ENCODE measurements at places on chromosomes 12 and 14. TPM values are rescaled to one million over a fixed set of nuclear protein-coding genes. Genes with fewer than 3 reads are reported as not detected.
A peak's percentile ranks its signal among the peaks of the same experiment; 100 is the strongest.

DNA sequence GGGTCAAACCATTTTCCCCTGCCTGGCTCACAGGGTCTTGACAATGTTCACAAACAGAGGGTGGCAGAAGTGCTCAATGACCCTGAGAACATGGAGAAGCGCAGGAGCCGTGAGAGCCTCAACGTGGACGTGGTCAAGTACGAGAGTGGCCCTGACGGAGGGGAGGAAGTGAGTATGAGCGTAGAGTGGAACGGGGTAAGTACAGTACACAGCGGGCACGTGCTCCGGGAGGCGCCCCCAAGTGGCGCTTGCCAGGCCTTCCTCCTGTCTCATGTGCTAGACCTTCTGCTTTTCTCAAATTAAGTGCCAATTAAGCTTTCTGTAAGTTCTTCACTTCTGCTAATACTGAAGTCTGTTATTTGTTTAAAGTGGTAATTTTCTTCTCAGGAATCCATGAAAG lies 35.9 kb downstream of the XRCC3 start:
- peaks cover 87% of the 10 kb centered on the region for H3K36me3 ChIP-seq
- peaks cover 14% of the 10 kb centered on the region for H3K4me1 ChIP-seq
- H3K27ac ChIP-seq = peak overlapping the region; percentile 52
- H3K27me3 ChIP-seq = no peaks in the 10 kb centered on the region
- H3K4me3 ChIP-seq = no peak overlapping the region
- DNase-seq = no peak

GRCh38 chr12:30999723-31000122 lies 73.2 kb downstream of the TSPAN11 start:
- no peaks in the 10 kb centered on the region for H3K27me3 ChIP-seq
- H3K4me1 ChIP-seq = no peaks in the 10 kb centered on the region
- no peak overlapping the region for H3K4me3 ChIP-seq
- no peak overlapping the region for H3K27ac ChIP-seq

DNA sequence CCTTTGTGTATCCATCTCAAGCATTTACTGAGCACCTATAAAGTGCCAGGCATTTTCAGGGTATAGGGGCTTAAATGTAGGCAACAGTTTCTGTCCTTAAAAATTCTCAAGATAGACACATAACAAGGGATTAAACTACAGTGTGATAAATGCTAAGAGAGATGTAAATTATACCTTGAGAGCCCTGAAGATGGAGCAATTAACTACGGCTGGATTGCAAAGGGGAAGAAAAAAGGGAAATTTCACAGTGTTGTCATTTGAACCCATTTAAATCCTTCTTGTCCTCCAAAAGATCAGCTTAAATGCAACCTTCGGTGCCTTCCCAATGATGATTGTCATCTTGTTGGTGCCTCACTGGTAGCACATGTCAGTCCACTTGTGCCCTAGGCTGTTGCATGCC lies 11.5 kb upstream of the IL26 start:
- peaks cover 20% of the 10 kb centered on the region for H3K4me1 ChIP-seq
- no peak for DNase-seq
- no peak overlapping the region for H3K27ac ChIP-seq
- no peaks in the 10 kb centered on the region for H3K36me3 ChIP-seq
- H3K4me3 ChIP-seq = peak overlapping the region; percentile 60
- no peaks in the 10 kb centered on the region for H3K27me3 ChIP-seq

- no peaks in the 10 kb centered on the region for H3K4me1 ChIP-seq
- H3K4me3 ChIP-seq = no peak overlapping the region
- DNase-seq = no peak
- no peaks in the 10 kb centered on the region for H3K36me3 ChIP-seq
These were observed 283.4 kb upstream of the ATP2B1 start for GRCh38 chr12:89991807-89992590.

- no peaks in the 10 kb centered on the region for H3K4me1 ChIP-seq
- no peak overlapping the region for H3K27ac ChIP-seq
- H3K4me3 ChIP-seq = no peak overlapping the region
- no peaks in the 10 kb centered on the region for H3K27me3 ChIP-seq
- no peak for DNase-seq
- H3K36me3 ChIP-seq = no peaks in the 10 kb centered on the region
These were observed 9.4 kb downstream of the ASPG start for GRCh38 chr14:104094709-104095425.

GRCh38 chr14:67911562-67911961 lies 92.0 kb downstream of the RAD51B start:
- no peak overlapping the region for H3K27ac ChIP-seq
- H3K4me3 ChIP-seq = no peak overlapping the region
- H3K36me3 ChIP-seq = no peaks in the 10 kb centered on the region
- H3K4me1 ChIP-seq = no peaks in the 10 kb centered on the region
- no peak for DNase-seq
- H3K27me3 ChIP-seq = no peaks in the 10 kb centered on the region

DNA sequence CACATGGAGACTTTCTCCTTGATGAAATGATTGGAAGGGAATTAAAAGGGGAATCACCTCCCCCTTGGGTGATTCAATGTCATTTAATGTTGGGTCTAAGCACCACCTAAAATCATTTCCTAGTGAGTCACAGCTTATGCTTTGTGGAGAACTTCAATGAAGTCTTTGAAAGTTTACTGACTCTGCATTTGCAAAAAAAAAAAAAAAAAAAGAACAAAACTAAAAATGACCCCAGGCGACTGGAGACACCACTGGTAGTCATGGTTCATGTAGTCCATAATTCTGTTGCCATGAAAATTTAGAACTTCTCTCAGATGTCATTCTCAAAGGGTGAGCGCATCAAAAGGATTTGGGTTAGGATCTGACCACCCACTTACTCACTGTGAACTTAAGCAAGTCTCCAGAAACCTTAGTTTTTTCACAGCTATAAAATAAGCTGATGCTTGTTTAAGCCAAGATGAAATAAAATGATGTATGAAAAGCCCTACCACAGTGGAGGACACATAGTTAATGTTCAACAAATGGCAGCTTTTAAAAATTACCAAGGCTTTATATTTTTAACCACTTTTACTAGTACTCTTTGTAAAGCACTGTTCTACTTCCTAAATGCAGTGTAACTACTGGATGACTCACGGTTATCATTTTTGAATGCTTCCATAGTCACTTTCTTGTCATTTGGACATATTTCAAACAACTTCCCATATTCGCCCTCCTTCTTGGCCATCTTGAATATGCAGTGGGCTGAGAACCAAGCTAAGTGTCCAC lies 18.1 kb upstream of the KSR2 start:
- no peak overlapping the region for H3K4me3 ChIP-seq
- H3K27ac ChIP-seq = no peak overlapping the region
- H3K36me3 ChIP-seq = no peaks in the 10 kb centered on the region
- DNase-seq = no peak

DNA sequence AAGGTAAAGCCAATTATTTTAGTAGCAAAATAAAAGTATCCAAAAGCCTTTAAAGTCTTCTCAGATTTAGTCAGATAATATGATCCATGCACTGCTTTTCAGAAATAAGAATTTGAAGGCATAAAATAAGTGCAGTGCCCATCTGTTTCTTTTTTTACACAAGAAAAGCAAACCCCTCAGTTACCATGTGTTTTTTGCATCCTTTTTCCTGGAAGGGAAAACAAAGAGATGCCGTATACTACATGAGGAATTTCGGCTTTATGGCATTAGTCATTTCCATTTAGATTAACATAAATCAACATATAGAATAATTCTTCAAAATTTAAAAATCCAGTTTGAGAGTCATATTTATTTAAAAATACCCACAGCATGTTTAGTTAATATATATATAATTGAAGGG lies 70.0 kb upstream of the GNPNAT1 start:
- H3K4me1 ChIP-seq = no peaks in the 10 kb centered on the region
- DNase-seq = no peak
- no peaks in the 10 kb centered on the region for H3K27me3 ChIP-seq
- H3K27ac ChIP-seq = no peak overlapping the region
- H3K36me3 ChIP-seq = peaks cover 31% of the 10 kb centered on the region
- no peak overlapping the region for H3K4me3 ChIP-seq

GRCh38 chr12:50581226-50582184 lies 76.7 kb downstream of the DIP2B start:
- H3K4me3 ChIP-seq = no peak overlapping the region
- no peaks in the 10 kb centered on the region for H3K36me3 ChIP-seq
- DNase-seq = no peak
- H3K27ac ChIP-seq = no peak overlapping the region
- peaks cover 10% of the 10 kb centered on the region for H3K4me1 ChIP-seq

- DNase-seq = no peak
- no peaks in the 10 kb centered on the region for H3K36me3 ChIP-seq
- no peaks in the 10 kb centered on the region for H3K4me1 ChIP-seq
- no peak overlapping the region for H3K4me3 ChIP-seq
- no peak overlapping the region for H3K27ac ChIP-seq
- no peaks in the 10 kb centered on the region for H3K27me3 ChIP-seq
These were observed 4.2 kb upstream of the CLEC4C start for GRCh38 chr12:7751394-7751793.

- no peak overlapping the region for H3K27ac ChIP-seq
- DNase-seq = no peak
- H3K4me3 ChIP-seq = no peak overlapping the region
- no peaks in the 10 kb centered on the region for H3K4me1 ChIP-seq
These were observed 418.0 kb downstream of the RGS6 start for GRCh38 chr14:72350215-72350614.

- no peaks in the 10 kb centered on the region for H3K36me3 ChIP-seq
- no peak overlapping the region for H3K27ac ChIP-seq
- DNase-seq = no peak
- H3K27me3 ChIP-seq = no peaks in the 10 kb centered on the region
These were observed 768 bp downstream of the DBX2 start for GRCh38 chr12:45049912-45050750.

GRCh38 chr12:31600252-31600651 lies 9.3 kb upstream of the DENND5B start:
- no peak for DNase-seq
- no peak overlapping the region for H3K4me3 ChIP-seq
- H3K36me3 ChIP-seq = no peaks in the 10 kb centered on the region
- no peaks in the 10 kb centered on the region for H3K27me3 ChIP-seq

- no peak overlapping the region for H3K4me3 ChIP-seq
- no peak overlapping the region for H3K27ac ChIP-seq
- no peaks in the 10 kb centered on the region for H3K27me3 ChIP-seq
- no peak for DNase-seq
- H3K4me1 ChIP-seq = no peaks in the 10 kb centered on the region
These were observed 56.0 kb downstream of the CLMN start for GRCh38 chr14:95263527-95264231.

DNA sequence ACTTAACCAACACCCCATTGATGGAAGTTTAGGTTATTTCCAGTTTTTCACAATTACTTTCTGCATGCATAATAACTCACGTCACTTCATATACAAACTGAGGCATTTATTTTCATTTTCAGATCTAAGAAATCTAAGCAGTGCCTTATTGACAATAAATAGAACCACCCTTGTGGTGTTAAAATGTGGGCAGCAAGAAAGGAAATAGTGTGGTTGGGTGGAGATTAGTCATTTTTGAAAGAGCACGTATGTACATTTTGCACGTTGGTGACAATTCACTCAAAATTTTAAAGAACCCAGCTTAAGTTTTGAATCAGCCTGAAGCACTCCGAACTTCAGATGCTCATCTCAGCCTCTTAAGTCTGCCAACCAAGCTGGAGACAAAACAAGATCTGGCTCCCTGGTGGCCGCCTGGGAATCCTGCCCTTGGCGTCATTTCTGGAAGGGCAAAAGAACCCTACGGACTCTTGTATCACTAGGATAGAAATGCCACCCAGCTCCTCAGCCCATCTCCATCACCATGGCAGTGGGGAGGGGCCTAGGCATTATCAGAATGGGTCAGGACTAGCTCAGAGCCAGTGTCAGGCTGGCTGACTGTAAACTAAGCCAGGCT lies 89.5 kb upstream of the BCL2L14 start:
- H3K27ac ChIP-seq = no peak overlapping the region
- H3K27me3 ChIP-seq = no peaks in the 10 kb centered on the region
- no peak overlapping the region for H3K4me3 ChIP-seq
- peaks cover 3% of the 10 kb centered on the region for H3K4me1 ChIP-seq

MTHFD1 gene
- 26.5 TPM for total RNA-seq

STON2 gene
- total RNA-seq = 8.1 TPM

BBS10 gene
- total RNA-seq = 9.3 TPM

APOF gene
- total RNA-seq = not detected

CFAP73 gene
- not detected for total RNA-seq

TSPAN11 gene
- total RNA-seq = 3.0 TPM

GZMB gene
- 0.78 TPM for total RNA-seq

SCNN1A gene
- 16.4 TPM for total RNA-seq

ACOT4 gene
- total RNA-seq = 1.8 TPM

CLEC4E gene
- 4.5 TPM for total RNA-seq

Measured in thoracic aorta (tissue), 2 donors.